ENCODE measurements at places on chromosomes 6 and 20.

DNA sequence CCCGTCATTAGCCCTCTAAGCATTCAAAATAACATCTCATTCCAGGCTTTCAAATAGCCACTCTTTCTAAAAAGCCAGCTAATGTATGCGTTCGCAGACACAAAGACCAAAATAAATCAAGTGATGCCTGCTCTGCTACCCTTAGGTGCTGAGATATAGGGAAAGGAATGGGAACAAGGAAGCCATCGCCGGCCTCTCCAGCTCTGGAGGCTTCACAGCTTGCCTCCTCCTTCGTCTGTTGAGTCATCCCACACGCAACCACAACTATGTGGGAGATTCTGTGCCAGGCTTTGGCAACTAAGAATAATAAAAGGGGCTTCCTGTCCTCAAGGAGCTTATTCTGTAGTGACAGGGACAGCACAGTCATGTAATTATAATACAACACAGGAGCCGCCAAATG lies 27.3 kb upstream of the SLC22A23 start:
- DNase-seq: no peak

DNA sequence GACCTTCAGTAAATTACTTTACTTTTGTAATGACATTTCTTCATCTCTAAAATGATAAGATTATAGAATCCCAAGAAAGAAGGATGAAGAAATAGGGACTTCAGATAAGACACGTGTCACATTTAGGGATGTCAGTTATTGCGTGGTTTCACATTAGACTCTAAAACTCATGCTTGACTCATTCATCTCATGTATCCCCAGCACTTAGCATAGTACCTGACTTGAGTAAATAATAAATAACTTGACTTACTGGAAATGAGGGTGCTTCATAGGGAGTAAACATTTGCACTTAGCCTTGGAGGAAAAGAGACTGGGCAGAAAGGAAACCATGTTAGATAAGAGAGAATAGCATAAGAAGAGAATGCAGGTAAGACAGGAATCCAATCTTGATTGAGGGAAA lies 37.2 kb downstream of the VTA1 start:
- DNase-seq: no peak

DNA sequence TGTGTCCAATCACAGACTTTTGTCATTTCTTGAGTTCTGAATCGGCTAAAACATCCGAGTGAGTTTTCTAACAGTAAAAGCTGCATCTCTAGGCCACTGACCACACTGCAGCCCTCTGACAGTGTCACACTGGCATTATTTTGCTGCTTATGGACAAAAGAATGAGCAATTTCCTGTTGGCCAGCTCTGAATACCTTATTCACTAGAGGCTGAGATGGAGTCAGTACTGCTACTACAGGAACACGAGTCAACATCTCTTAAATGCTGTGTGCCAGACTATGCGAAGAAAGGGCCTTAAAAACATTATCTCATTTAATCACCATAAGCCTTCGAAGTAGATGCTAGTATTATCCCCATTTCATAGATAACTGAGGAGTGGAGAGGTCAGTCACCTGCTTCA lies 42.5 kb upstream of the IPCEF1 start:
- DNase-seq: no peak

DNA sequence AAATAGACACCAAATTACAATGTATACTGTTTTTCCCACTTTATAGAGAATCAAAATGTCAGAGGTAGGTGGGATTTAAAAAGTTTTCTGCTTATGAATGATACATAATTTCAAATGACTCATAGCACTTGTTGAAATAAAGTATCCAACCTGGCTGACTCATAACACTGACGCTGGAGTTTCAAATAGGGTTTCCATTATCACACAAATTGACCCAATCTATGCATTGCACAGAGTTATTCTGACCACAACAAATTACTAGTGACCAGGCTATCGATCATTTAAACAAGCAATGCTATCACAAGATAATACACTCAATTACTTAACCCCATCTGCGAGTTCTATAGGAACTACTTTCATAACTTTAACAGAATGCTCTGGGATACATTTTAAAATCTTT lies 31.9 kb upstream of the PRELID3B start:
- DNase-seq: no peak

GRCh38 chr20:25494506-25495188 lies 87.2 kb downstream of the GINS1 start:
- DNase-seq: no peak

GRCh38 chr6:32397252-32397920 lies 9.6 kb downstream of the BTNL2 start:
- no peak for DNase-seq

- DNase-seq: no peak
Measured at GRCh38 chr20:41082306-41082705, 53.7 kb downstream of the TOP1 start.

GRCh38 chr6:161138543-161139303 lies 135.1 kb downstream of the AGPAT4 start:
- no peak for DNase-seq

Measured in NCI-H146 (cell line).